ENCODE measurements at places on chromosomes 1 and 21.

- DNase-seq, result peak; percentile 88
Observed at GRCh38 chr1:184424157-184424556, 37.3 kb downstream of the C1orf21 start.

GRCh38 chr1:221891708-221892107 is 149.8 kb upstream of the DUSP10 start:
- DNase-seq, result peak; percentile 80

- DNase-seq, result no peak
Observed at GRCh38 chr21:27171707-27172106, 204.8 kb upstream of the ADAMTS5 start.

GRCh38 chr1:65924471-65924870 is 131.8 kb downstream of the PDE4B start:
- DNase-seq, result peak; percentile 61

DNA sequence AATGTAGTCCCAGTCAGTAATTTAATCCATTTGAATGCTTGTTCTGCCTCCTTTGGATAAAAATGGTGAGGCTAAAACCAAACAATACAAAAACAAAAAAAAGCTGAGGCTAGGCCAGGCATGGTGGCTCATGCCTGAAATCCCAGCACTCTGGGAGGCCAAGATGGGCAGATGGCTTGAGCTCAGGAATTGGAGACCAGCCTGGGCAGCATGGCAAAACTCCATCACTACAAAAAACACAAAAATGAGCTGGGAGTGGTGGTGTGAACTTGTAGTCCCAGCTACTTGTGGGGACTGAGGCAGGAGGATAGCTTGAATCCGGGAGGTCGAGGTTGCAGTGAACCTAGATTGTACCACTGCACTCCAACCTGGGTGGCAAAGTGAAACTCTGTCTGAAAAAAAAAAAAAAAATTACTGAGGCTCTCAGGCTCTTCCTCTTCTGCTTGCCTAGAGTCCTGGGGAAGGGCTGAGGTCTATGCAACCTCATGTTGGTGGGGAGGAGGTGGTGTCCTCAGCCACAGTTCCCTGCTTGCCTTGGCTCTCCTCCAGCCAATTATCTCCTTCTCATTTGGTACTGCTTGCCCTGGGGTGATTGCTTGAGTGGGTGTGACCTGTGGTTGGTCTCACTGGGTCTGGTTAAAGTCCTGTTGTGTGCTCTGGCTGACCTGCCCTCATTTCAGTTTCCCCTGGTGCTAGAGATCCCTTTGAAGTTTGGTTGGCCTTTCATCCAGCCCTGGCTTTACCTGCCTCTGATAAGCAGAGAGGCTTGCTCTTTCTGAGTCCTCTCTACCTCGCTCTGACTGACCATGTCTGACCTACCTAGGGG is 20.9 kb downstream of the S1PR1 start:
- peak; percentile 11 for DNase-seq

- peak; percentile 48 for DNase-seq
Observed at GRCh38 chr1:207186503-207186902, 82.5 kb downstream of the C4BPA start.

GRCh38 chr1:93822730-93823425 is 56.1 kb downstream of the DNTTIP2 start:
- peak; percentile 86 for DNase-seq

DNA sequence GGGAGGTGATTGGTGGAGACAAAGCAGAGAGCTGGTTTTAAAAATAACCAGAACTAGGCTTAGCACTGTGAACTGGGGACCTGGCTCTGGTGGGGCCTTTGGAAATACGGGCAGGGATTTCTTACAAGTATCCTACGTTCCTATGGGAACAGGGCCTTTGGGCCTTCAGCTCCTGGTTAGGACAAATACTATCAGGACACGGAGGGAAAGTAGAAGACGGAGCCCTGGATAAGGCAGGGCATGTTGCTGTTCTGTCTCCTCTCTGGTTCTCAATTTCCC is 5.3 kb upstream of the MYOG start:
- DNase-seq, result no peak

GRCh38 chr1:16114527-16115467 is 41.1 kb downstream of the EPHA2 start:
- DNase-seq, result no peak

DNA sequence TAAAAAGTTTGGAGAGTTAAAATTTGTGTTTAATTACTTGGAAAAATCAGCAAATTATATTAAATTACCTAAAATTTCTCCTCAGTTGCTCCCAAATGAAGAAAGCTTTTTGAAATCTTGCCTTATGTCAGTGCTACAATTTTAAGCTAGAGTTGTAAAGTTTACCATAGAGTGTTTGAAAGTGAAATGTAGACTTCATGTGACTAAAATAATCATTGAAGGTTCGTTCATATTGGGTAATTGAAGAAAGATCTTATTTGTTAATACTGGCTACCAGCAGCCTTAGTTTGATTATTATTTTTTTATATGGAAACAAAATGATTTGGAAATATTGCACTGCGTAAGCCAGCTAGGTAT is 4.4 kb downstream of the DYRK1A start:
- DNase-seq, result no peak

DNA sequence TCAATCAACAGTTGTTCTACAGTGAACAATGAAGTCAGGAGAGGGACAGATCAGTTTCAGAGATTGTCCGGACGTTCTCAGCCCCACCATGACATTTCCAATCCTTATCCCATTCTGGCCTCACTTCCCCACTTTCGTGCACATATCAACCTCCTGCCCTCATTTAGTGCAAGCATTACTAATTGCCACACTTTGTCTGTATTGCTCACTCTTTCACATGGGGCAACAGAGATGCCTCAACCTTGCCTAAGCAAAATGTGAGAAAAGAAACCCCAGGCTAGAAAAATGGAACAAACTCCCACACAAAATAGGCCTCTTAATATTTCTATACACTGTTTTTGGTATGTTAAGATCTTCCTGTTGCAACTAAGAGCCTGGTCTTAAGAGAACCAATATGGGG is 8.9 kb upstream of the RGS1 start:
- peak; percentile 30 for DNase-seq

DNA sequence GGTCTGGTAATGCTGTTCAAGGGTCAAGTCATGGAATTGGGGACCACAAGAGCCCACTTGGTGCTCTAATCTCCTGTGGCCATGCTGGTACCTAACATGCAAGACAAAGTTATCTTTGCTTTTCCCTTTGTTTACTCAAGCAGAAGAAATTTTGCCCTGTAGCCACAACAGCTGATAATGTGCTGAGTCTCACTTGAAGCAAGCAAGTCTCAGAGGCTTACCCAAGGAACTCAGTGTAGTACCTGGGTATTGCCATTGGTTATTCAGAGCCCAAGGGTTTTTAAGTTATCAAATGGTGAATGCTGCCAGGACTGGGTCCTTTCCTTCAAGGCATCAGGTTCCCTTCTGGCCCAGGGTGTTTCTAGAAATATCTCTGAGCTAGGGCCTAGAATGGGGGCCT is 198.9 kb upstream of the RNPC3 start:
- DNase-seq, result no peak

DNA sequence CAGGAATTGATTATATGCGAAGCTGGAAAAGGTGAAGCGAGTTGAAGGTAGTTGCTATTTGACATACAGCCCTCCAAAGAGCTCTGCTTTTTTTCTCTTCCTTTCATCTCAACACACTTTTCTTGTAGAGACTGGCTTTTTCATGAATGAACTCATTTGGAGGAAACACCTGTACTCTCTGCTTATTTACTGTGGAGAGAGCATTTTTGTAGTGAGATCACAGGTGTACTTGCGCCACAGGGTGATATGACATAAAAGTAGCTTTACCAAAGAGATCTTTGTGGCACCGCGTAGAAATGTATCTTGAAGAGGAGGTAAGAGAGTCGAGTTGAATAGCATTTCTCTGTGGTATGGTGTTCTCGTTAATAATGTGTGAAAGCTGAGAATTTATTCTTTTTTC is 187.6 kb downstream of the VPS13D start:
- DNase-seq, result no peak

DNA sequence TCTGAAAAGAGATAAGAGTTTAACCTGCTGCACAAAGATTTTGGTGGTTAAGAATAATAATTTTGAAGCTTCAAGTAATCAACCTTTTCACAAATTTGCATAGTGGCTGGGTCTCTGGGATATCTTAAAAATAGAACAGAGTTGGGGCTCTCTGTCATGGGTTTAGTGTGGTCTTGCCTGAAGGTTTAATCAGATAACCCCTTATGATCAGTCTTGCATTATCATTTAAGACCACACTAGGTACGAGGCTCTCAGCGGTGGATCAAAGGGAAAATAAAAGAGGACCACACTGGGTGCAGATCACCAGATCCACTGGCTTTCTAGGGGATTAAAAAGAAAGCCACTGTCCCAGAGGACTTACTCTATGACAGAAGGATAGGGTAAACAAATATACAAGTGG is 19.5 kb downstream of the LRRC8C start:
- no peak for DNase-seq

GRCh38 chr1:214862421-214862820 is 220.1 kb upstream of the KCNK2 start:
- peak; percentile 32 for DNase-seq

- DNase-seq, result no peak
Observed at GRCh38 chr1:247115545-247115944, 11.4 kb upstream of the ZNF669 start.

DNA sequence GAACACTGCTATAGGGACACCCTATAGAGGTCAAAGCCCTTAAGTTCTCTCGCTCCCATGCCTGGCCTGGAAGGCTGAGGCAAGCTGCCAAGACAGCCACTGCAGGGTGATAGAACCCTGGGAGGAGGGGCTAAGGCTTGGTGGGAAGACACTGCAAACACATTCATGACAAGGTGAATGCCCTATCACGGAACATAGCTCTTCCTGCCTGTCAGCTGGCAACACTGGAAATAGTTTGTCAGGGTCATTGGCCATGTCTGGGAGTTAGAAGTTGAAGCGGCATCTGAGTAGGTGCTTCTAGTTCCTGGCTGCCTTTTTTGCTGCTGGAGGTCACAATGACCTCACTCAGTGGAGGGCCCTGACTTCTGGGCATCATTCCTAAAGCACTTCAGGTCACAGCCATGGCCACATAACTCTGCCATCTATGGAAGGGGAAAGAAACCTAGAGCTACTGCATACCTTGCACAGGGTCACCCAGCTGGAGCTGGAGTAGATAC is 4.2 kb downstream of the FABP3 start:
- no peak for DNase-seq

DNA sequence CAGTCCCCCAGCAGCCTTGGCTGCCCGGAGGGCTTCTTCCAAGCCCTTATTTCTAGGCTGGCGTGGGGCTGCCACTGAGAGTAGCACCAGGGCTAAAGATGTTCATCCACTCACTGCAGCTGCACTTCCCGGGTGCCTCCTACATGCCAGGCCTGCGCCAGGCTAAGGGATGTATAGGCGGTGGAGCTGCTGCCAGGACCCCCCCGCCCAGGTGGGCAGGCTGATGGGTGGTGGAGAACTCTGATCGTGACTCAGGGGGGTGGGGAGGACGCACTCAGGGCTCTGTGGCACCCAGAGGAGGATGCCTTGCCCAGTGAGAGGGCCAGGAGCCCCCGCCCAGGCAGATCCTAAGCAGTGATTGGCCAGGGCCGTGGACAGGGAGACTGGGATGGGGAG is 34.1 kb downstream of the CFAP74 start:
- no peak for DNase-seq

DNA sequence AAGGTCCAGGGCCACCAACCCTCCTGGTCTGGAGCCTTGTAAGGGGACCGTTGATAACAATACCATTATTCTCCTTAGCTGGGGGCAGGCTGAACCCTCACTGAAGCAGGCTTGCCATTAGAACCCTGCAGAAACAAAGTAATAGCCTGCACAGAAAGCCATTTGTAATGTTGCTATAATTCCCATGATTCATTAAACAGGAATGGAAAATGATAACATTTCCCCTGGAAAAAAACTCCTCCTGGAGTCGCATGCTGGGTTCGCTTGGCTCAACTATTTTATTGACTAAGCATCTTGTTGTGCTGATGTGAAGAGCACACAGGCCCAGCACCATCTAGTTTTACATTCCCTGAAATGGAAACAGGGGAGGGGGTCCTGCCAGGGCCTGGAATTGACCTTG is 155.6 kb upstream of the CSF3R start:
- no peak for DNase-seq

GRCh38 chr1:86821956-86822355 is 92.0 kb downstream of the SELENOF start:
- no peak for DNase-seq

DNA sequence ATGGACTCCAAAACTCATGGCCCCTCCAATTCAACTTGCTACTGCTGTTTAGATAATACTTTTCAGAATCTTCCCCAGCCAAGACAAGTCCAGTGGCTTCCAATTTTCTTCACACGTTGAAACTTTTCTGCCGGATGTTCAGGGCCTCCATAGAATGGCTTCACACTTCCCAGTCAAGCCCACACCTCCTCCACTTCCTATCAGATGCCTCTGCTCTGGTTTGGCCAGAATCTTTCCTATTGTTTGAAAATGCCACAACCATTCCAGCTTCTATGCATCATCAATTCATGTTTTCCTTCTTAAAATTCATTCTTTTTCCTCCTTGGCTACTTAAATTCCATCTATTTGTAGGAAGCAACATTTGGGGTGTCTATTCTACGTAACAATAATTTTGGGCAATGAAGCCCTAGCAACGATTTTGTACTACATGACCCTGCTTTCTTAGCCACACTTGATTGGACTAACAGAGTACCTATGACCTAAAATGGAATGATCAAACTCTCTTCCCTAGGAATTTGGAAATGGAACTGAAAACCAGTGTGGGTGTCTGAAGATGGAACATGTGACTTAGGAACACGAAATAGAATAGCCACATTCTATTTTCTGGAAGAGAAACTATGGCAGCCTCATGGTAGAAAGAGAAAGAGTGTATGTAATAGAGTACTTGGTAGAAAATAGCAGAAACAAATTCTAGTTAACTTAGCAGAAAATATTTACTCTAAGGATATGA is 74.1 kb upstream of the CNIH3 start:
- DNase-seq, result peak; percentile 27

DNA sequence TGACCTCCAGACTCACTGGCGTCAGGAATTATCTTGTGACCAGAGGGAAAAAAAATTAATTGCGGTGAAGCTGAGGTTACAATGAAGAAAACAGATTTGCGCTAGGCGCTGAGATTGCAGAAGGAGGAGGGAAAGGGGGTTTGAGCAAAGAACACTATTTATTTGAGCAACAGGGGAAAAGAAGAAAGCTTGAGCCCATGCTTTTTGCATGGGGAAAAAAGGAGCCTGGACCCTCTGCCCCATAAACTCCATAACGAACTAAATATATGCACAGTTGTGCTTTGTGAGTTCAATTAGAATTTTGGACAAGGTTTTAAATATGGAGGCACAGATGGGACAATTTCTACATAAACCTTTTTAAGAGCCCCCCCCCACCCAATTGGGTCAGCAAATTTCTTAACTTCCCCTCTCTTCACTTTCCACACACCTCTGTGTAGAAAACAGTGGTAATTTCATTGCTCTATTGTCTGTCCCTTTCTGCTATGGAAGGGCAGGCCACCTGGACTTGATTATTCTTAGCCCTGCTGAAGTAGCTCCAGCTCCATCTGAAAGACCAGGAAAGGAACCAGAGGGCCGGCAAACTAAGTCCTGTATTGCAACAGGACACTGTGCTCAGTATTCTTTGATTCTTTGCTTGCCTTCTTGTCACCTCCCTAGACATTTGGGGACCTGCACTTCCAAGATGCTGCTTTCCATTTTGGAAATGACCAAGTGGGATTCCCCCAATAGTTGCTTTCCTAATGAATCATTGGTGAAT is 862 bp upstream of the ID3 start:
- DNase-seq, result no peak

Measured in epithelial cell of esophagus (primary cell).